Activated naive CD4-positive, alpha-beta T cell treated with Interleukin-2 at 50 U/mL for 16 hours (primary cell): ENCODE measurements at places on chromosomes 4 and X.

DNA sequence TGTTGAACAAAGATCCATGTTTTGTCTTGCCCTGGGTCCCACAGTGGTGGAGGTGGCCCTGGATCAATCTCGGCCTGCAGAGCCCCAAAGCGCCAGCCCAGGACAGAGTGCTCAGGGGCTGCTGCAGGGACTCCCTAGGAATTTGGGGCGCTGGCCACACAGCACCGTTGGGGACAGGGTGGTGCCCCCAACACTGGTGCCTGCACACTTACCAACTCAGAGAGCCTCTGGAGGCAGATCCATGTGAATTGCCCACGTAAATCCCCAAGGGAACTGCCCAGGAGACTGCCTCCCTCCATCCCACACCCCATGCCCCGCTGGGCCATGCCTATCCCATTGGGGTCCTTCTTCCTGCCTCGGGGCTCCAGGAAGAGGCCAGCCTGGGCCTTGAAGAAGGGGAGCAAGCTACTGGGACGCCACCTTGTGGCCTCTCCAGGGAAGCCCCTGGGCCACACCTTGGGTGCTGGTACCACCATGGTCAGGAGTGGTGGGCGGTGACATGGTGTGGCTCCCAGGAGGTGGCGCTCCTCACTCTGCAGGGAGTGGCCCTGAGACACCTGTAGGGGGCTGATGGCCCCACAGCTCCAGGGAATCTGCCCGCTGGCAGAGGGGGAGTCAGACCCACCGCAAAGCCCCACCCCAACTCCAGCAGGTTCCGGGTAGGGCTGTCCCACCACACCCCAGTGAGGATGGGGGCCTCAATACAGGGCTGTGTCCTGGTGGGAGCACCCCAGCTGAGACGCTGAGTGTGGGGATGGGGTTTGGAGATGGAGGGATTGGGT lies 22.8 kb downstream of the CFAP99 start:
- peak; percentile 75 for DNase-seq

- DNase-seq: no peak
These were observed 460.3 kb downstream of the GRXCR1 start for GRCh38 chr4:43352859-43353258.

GRCh38 chrX:7987160-7988012 lies 60.2 kb upstream of the PNPLA4 start:
- DNase-seq: no peak

DNA sequence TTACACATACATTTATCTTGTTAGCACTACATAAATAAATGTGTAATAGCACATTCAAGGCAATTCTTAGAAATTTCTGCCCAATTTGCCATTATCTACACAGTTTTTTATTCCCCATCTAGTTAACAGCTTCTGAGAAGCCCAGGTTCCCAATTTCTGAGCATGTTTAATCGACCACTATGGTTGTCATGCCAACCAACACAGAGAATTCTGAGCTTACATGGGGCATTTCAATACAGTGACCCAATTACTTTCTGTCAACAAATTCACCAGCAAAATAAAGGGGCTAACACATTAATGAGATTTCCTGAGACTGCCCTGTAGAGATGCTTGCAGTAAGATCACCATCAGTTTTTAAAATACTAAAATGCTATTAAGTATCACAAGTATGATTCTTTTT lies 22.0 kb downstream of the GPM6A start:
- no peak for DNase-seq

- no peak for DNase-seq
These were observed 209.8 kb upstream of the NDST4 start for GRCh38 chr4:115323106-115323707.

DNA sequence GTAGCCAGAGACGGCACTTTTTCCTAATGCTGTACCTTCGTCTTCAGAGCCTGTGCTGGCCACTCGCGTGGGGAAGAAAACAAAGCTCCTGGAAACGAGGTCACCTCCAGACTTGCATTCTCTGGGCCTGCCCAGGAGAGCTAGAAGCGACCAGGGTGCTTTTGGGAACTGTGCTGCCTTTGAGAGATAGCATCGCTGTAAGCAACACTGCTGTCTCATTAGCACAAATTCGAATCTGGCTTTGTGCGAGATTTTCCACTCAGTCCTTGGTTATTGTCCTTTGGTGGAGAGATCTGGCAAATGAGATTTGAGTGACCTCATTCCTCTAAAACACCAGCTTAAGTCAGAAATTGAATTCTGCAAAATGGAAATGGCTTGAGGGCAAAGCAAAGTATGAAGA lies 66.1 kb upstream of the TLR3 start:
- DNase-seq: no peak

- no peak for DNase-seq
These were observed 44.6 kb upstream of the SLITRK2 start for GRCh38 chrX:145773006-145773405.

DNA sequence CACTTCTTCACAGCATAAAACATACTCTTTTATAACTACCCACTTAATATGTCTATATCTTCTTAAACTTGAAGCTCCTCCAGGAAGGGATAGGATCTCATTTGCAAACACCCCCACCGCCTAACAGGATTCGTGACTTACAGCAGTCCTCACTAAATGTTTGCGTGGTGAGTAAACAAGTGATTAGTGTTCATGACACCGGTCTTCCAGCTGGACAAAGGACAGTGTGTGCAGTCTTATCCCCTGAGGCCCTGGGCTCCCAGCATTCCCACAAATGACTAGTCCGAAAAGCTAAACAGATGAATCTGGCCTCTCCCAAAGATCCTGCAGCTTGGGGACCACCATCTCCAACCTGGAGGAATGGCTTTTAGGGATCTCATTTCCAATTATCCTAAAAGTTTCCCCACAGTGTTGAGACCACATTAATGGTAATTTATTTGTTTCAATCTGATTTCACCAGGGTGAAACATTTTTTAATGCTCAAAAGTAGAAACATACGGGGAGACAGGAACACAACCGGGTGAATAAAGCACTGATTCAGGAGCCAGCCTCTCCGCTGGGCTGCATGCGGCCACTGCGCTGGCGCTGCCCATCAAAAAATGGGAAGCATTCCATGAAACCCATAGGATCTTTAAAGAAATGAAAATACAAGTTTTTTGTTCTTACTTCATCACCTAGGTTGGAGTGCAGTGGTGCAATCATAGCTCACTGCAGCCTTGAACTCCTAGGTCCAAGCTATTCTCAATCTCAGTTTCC lies 69.2 kb downstream of the HADH start:
- DNase-seq: no peak

GRCh38 chr4:106830879-106831278 lies 205.2 kb downstream of the DKK2 start:
- DNase-seq: no peak

GRCh38 chrX:20230406-20230805 lies 36.3 kb downstream of the RPS6KA3 start:
- no peak for DNase-seq

GRCh38 chr4:177308125-177308524 lies 1.5 kb upstream of the NEIL3 start:
- DNase-seq: no peak

DNA sequence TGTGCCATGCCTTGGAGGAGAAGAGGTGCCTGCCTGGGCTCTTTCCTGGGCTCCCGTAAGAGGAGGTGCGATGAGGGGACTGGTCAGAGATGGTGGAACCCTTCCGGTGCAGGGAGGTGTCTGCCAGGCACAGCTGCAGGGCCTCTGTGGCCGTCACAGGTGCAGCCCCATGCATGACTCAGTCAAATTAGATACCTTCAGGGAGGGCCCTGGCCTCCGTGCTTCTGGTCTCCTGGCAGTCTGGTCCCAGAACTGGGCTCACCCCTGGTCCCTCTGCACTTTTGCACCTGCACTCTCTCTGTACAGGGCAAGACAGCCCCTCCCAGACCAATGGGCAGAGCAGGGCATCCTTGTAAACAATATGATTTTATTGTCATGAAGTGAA lies 49.9 kb upstream of the LRPAP1 start:
- no peak for DNase-seq

DNA sequence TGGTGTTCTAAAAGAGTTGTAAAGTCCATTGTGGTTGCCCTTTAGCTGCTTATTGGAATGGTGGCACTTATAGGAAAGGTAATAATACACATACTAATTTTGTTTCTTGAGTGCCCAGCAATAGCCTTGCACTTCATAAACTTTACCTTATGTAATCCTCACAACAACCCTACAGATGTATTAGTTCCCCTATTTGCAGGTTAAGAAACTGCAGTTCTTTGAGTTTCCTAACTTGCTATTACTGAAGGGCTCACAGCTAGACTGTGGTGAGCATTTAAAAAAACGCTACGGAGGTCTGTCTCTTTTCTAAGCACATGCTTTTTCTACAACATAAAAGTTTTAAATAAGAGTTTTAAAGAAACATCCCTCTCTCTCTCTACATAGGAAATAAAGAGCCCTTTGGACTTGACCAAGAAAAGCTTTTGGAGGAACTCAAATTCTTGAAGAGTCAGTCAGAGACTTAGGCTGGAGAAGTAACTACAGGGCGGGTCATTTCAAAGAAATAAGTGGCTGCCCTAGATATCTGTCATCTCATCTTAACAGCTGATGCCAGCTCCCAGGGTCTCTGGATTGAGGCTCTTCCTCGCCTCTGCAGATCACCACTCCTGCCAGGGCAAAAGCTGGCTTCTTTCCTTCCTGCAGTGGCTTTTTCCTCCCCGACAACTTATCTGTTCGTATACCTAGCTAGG lies 42.0 kb upstream of the FBXW7 start:
- no peak for DNase-seq

- DNase-seq: no peak
These were observed 82.0 kb upstream of the CPEB2 start for GRCh38 chr4:14920237-14920636.

DNA sequence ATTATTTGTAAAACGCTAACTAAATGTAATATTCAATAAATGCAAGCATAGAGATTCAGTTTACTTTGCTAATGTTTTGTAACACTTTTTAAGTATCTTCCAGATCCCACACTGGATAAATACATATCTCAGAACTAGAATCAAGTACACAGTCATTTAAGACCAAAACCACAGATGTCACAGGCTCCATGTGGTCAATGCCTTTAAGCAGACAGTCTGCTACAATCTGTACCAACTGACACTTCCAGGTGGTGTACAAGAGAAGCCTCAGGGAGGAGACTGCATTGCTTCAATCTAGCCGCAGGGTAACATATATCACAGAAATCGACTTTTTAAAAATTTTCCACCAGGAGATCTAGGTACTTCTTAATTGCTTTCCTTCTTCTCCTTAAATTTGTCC lies 229.6 kb upstream of the DIAPH2 start:
- DNase-seq: no peak

GRCh38 chr4:101527188-101527587 lies 179.9 kb upstream of the PPP3CA start:
- peak; percentile 76 for DNase-seq

- no peak for DNase-seq
These were observed 162.8 kb downstream of the THOC2 start for GRCh38 chrX:123570011-123570590.

DNA sequence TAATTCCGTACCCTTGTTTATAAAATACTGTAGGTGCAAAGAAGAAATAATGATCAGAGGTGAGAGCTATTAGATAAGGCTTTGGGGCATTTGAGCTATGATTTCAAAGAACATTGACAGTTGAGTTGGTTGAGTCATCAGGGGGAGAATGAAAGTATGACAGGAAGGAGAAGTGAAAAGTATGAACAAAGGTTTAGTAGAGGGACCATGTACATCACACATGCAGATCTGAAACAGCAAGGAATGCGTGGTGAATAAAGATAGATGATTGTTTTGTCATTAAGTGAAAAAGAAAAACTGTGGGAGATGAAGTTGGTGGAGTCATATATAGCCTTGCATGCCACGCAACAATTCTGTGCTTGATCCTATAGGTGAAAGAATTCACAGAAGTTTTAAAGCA lies 163.1 kb downstream of the ARAP2 start:
- DNase-seq: no peak

DNA sequence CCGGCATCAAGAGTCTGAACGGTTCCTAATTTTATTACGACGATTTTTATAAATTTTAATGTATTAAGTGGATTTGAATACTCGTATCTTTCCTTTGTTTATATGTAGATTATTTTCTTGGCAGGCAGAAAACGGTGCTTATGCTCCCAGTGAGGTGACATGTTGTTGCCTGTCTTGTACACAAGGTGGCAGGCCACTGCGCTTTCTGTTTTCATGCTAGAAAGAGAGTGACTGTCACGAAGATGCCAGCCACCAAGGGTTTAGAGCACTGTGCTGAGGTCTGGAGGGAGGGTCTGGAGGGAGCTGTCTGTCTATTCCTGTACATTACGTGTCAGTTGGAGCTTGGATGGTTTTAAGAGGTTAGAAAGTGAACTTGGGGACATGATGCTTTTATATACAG lies 87.7 kb downstream of the SHROOM2 start:
- DNase-seq: peak; percentile 49

DNA sequence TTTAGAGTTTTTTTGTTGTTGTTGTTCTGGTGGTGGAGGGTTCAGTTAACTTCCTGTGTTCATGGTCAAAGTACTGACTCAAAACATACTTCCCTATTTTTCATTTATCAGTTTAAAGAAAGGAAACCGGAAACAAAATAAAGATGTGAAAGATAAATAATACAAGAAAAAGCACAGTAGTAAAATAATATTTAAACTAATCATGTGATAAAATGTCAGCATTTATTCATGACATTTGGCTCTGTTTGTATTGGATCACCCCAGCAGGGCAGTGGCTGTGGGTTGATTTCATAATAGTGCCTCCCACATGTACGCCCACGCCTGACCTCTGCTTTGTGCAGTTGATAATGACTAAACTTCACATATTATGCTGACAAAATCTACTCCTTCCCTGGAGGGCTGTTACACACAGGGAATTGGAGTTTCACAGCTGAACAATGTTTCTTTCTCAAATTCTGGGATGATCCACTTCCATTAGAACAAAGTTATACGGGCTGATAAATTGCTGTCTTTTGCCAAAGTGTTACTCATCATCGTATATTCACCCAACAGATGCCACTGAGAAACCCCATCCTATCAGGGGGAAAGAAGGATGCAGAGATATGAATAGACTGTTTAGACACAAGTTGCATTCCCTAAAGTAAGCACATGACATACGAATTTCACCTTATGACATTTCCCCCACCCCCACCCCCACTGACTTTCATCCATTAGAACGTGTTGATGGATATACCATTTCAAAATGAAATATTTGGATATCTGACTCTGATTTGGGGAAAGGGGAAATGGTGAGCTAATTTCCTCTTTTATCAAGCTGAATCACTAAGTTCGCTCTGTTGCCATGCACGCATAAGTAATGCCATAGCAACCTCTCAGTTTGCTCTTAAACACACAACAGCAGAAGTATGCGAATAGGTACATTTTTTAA lies 48.3 kb downstream of the AMELX start:
- DNase-seq: peak; percentile 1

DNA sequence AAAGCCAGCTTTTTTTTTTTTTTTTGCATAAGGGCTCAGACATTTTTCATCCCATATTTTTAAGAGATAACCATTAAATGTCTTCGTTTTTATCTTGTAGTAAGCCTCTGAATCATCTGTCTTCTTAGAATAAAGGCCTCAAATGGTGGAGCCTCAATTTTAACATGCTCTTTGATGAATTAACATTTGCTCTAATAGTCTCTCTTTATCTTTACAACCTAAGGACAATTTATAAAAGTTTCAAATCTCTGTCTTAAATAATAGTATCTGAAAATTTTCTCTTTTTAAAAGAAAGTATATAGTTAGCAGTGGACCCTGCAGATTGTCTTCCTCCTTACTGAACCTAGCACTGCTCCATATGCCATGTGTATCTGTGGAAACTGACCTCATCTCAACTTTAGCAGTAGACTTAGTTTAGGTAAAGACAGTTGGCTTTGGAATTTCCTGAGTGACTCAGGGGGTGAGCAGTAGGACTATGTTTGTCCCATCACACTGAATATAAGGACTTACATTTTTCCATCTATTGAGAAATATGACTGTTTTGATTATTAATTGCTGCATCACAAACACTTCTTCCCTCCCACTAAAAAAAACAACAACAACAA lies 1658.0 kb downstream of the STIM2 start:
- DNase-seq: no peak
